ENCODE measurements at places on chromosomes 16 and 17. TPM values are rescaled to one million over a fixed set of nuclear protein-coding genes. Genes with fewer than 3 reads are reported as not detected.

DNA sequence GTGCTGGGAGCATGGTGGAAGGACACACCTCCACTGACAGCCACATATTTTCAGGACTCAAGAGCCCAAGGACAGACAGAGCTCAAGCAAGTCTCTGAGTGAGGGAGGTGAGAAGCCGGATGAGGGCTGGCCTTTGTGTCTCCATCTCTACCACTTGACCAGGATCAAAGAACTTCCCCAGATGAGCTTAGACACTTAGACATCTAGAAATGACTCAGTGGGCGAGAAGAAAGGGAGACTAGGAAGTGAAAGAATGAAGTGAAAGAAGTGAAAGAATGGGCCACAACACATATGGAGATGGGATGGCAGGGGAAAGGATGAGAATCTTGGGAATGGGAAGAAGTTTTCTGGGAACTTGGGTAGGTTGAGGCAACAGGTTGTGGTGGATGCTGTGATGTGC is 274.9 kb upstream of the CCL2 start:
- no peak for DNase-seq

- DNase-seq = no peak
These were observed 158.6 kb upstream of the CDC42EP4 start for GRCh38 chr17:73470316-73470826.

GRCh38 chr17:64262198-64262999 is 661 bp downstream of the TEX2 start:
- peak; percentile 28 for DNase-seq

DNA sequence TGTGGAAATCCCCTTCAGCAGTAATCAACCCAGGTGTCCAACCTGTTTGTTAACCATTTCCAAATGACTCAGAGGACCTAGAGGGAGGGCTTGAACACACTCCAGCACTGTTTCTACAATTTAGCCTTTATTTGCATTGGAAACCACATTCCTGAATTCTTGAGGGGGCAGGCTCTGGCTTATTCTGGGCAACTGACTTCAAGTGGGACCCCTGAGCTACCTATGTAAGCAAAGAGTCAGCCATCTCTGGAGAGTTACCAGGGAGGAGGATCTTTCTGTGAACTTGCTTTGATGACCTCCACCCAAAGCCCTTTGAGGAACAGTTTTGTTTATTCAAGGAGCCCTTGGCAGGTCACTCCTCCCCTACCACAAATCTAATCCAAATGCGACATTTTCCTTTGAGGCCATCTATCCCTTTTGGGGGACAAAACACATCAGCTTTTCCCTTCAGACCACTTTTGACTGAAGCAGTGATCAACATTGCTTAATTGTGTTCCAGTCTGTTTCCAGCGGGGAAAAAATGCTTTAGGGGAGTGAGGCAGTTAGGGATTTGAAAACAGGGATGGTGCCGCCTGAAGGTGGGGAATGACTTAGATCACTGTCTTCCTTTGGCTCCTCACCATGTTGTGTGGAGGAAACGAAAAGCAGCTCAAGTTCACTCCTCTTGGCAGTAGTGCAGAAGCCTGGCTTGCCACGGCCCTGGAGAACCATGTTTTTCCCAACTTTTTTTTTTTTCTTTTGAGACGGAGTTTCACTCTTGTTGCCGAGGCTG is 46.2 kb downstream of the TUBD1 start:
- DNase-seq = peak; percentile 96

- DNase-seq = no peak
These were observed 16.8 kb upstream of the KRT19 start for GRCh38 chr17:41544935-41545334.

DNA sequence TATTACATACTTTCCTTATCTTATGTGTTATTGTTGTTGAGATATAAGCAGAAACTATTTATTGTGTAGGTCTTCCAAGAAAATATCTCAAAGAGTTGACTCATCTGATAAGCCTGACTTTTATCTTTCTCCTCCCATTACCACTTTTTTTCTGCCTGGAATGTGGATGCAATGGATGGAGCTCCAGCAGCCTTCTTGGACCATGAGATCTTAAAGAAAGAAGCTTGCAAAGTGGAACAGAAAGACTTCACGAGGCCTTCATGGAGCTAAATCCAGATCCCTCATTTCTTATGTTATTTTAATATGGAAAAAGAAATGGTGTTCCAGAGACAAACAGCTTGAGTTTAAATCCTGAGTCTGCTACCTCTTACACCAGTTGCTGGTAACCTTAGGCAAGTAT is 237.6 kb upstream of the FOXF1 start:
- DNase-seq = no peak

GRCh38 chr17:37745801-37746426 is 1.1 kb upstream of the HNF1B start:
- DNase-seq = no peak

DNA sequence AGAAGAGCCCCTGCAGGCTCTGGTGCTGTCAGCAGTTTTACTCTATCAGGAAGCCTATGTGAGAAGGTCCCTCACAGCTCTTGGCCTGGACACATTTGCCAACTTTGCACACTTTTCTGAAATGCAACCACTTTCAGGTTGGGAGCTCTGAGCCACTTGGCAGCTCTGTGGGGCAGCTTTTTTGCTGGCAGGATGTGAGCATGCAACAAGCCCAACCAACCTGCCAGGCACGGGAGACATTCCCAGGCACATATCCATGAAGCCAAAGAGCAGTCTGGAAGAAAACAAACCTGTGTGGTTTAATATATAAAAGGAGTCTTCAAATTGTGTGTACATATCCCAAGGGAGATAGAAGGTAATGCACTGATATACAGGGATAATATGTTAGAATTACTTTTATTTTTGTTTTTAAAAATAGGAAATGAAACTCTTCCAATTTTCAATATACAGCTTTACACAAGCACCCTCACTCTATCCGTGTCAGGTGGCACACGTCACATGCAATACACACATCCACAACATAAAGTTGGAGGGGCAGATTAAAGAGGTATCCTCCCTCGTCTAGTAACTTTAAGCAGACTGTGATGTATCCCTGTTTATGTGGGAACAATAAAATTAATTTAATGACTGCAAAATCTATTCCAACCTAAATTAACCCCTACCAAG is 57.4 kb upstream of the COX10 start:
- DNase-seq = no peak

- peak; percentile 40 for DNase-seq
These were observed 621 bp downstream of the CEP95 start for GRCh38 chr17:64507413-64507782.

GRCh38 chr17:41406205-41406604 is 8.8 kb upstream of the KRT31 start:
- DNase-seq = peak; percentile 51

DNA sequence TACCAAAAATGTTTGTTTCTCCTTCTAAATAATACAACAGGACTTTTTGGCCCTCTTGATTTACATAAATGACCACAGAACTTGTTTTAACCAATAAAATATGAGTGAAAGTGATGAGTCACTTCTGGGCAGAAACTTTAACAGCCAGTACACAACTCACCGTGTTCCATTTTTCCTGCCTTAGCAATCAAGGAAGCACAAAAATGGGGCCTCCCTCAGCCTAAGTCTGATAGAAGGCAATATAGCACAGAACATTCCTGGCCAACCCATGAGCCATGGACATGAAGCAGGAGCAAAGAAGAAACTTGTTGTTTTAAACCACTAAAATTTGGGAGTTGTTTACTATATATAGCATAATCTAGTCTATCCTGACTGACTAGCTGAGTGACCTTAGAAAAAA is 61.1 kb upstream of the MTMR4 start:
- DNase-seq = peak; percentile 86

DNA sequence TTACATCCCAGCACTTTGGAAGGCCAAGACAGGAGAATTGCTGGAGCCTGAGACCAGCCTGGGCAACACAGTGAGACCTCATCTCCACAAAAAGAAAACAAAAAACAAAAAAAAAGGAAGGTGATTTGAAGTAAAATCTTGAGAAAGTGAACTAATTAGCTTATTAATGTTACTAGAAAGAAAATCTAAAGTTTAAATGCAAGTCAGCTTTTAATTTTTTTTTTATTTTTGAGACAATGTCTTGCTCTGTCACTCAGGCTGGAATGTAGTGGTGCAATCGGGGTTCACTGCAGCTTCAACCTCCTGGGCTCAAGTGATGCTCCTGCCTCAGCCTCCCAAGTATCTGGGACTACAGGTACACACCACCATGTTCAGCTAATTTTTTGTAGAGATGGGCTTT is 3.5 kb upstream of the CTCF start:
- DNase-seq = no peak

DNA sequence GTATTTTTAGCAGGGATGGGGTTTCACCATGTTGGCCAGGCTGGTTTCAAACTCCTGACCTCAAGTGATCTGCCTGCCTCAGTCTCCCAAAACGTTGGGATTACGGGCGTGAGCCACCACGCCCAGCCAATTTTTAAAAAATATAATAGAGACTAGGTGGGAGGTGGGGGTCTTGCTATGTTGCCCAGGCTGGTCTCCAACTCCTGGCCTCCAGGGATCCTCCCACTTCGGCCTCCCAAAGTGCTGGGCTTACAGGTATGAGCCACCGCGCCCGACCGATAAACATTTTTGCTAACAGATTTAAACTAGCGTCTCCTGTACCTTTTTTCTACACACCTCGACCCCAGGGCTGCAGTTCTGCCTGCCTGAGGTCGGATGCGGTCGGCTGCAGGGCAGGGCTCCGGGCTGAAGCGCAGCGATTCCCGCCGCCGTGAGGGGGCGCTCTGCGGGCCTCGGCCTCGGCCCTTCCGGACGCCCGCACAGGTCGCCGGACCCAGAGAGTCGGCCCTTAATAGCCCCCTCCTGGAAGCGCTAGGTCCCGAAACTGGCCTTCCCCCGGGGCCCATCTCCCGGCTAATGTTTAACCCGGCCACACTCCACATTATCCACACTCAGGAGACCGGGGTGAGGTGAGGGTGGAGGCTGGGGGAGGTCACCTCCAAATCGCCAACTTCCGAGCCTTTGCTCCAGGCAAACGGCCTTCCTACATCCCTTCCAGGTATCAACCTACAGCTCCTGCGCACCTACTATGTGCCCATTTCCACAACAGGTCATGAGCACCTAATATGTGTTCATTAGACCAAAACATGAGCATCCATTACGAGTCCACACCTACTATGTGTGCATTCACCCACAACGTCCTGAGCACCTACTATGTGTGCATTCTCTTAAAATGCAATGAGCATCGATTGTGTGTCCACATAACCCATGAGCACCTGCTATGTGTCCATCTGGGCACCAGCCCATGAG is 2.0 kb upstream of the GLIS2 start:
- no peak for DNase-seq

DNA sequence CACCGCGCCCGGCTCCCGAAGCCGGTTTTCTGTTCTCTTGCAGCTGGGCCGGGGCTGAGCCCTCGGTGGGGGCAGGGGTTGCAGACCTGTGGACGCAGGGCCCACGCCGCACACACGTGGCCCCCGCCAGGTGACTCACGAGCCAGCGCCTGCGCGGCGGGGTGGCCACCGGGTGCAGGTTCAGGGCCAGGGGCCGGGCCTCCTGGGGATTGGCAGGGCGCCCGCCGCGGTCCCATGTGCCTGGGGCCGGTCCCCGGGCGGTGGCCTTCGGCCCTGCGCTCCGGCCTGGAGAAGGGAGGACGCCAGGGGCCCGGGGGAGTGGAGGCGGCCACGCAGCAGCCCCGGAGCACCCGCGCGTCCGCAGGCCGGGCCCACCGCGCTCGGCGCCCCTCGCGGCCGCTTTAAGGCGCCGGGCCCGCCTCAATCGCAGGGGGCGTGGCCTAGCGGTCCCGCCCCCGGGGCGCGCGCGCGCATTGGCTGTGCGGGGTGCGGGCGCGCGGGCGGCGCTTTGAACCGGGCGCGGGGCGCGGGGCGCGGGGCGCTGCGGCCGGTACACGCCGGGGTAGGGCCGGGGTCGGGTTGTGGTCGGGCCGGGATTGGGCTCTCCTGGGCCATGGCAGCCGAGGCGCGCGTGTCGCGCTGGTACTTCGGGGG is at the start of gene SLC25A10:
Gene SLC25A10, plus strand, starts transcription at position 471 of the 654 bp plus-strand sequence. Its CDS starts 143 bp downstream, at position 614.
- DNase-seq = no peak

DNA sequence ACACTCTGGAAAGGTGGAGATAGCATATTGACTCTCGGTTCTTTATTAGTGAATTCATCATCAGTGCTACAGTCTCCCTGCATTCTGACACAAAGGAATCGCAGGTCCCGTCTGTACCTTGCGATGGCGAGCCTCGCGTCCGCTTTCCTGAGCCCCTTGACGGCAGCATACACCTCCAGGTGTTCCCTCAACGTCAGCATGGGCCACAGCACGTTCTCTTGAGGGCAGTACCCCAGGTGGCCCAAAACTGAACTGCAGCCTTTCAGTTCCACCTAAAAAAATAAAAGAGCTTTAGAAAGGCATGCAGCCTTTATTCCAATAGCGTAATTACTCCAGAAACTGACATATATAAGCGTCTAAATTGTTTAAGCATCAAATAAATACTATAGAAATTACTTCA is 24.2 kb upstream of the ABCA9 start:
- peak; percentile 26 for DNase-seq

GRCh38 chr17:43367737-43368242 is 31.0 kb upstream of the ARL4D start:
- peak; percentile 63 for DNase-seq

GRCh38 chr16:56630134-56630533 is 2.3 kb upstream of the MT1M start:
- DNase-seq = no peak

GRCh38 chr17:80246266-80246681 is 14.4 kb upstream of the RNF213 start:
- DNase-seq = no peak

DNA sequence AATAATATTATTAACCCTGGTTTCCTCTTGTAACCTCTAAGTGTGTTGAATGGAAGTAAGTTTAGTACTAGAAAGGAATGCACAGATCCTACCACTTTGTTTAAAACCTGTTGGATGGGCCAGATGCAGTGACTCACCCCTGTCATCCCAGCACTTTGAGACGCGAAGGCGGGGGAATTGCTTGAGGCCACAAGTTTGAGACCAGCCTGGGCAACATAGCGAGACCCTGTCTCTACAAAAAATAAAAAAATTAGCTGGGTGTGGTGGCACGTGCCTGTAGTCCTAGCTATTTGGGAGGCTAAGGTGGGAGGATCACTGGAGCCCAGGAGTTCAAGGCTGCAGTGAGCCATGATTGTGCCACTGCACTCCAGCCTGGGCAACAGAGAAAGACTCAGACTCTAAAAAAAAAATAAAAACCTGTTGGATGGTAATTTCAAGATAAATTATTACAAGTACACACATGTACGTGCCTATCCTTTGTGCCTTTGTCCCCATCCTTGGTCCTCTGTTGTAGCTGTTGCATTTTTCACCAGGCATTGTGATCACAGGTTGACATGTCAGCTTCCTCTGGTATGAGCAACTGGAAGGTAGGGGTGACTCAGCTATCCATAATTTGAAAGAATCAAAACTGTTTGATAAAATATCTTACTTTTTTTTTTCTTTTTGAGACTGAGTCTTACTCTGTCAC is 30.7 kb upstream of the METTL9 start:
- DNase-seq = peak; percentile 67

OR4D1 gene
- not detected for total RNA-seq

PDF gene
- 11.2 TPM for total RNA-seq

GPR179 gene
- not detected for total RNA-seq

PPL gene
- 41.5 TPM for total RNA-seq

RAP1GAP2 gene
- total RNA-seq = 28.2 TPM

DPEP3 gene
- not detected for total RNA-seq

CCDC92B gene
- total RNA-seq = 0.07 TPM

KRT33B gene
- 0.31 TPM for total RNA-seq

KCNH4 gene
- total RNA-seq = not detected

ETV4 gene
- total RNA-seq = 57.4 TPM

LPO gene
- not detected for total RNA-seq

OR2C1 gene
- total RNA-seq = not detected

ZDHHC1 gene
- total RNA-seq = 3.3 TPM

NME2 gene
- 1,137 TPM for total RNA-seq

PABPN1L gene
- total RNA-seq = not detected

All from foreskin keratinocyte (primary cell).